ENCODE measurements at places on chromosomes 12 and 14.
A peak's percentile ranks its signal among the peaks of the same experiment; 100 is the strongest.

DNA sequence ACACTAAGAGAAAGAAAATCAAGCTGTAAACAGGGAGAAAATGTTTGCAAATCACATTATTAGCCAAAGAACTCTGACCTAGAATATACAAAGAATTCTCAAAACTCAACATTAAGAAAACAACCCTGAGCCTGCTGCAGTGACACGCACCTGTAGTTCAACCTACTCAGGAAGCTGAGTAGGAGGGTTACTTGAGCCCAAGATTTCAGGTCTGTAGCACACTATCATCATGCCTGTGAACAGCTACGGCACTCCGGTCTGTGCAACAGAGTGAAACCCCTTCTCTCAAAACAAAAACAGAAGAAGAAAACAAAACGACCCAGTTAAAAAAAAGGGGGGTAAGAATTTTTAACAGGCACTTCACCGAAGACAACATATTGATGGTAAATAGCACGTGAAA is 20.8 kb downstream of the SAV1 start:
- no peak for DNase-seq

- peak; percentile 13 for DNase-seq
Observed at GRCh38 chr12:130803702-130804101, 35.3 kb downstream of the STX2 start.

DNA sequence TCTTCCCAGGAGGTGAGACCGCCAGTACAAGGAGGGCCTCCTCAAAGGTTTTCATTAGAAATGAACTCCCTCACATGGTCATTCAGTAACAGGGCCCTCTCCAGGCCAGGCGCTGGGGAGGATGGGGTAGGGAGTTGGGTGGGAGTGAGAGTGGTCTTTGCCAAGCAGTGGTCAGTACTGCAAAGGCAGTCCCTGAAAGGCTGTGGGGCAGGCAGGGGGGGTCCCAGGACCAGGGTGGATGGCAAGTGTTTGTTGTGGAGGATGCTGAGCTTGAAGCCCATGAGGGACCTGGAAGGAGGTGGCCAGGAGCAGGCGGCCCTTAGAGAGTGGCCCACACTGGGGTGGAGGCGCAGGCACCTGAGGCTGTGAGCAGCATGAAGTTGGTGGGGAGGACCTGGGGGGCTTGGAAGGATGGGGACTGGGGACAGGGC is 26.1 kb downstream of the CEP170B start:
- no peak for DNase-seq

GRCh38 chr12:116642683-116643082 is 83.5 kb downstream of the MAP1LC3B2 start:
- no peak for DNase-seq

DNA sequence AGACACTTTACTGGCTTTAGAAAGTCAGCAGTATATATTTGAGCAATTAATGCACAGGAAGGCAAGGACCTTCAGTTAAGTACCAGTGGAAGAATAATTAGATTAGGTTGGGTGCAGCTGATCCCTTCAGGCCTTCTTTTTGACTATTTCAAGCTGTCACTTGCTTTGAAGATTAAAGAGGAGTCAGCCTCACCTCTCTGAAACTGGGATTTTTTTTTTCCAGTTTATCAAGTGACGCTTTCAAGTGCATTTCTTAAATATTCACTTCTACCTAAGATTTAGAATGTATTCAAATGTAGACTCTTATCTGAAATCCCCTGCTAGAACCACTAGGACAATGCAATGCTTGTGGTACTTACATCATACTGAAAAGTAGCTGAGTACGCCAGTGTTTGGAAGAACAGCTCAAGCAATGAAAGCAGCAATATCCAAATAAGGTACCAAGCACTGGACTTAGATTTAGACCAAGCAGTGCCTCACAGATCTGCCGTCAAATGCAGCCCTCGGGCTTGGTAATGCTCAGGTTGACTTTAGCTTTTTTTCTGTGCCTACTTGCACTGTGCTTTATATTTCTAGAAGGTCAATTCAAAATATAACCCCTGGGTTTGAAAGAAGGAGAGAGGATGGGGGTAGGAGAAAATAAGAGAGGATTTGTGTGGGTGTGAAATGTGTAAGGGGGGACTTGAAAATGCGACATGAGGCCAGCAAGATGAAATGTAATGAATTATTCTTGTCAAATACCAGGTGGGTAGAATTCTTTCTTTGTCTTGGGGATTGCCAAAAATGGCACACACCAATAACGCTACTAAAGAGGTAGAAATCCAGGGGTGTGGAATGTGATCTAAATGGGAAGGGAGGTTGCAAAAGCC is 3.7 kb upstream of the FERMT2 start:
- no peak for DNase-seq

DNA sequence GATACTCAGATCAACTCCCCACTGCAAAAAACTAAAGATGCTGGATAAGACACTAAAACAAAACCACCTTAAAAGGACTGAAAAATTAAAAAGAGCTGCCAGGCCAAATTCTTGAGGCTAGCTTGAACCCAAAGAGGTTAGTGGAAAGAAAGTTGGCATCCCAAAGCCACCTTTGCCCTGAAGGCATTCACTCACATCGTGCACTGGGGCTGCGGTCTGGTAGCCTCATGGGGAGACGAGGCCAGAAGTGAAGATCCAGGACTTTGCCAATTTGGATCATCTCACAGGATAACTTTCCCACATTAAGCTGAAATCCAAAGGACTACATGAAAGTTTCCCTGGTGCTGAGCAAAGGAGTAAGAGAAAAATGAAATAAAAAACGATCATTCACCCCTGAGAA is 63.9 kb downstream of the EFCAB11 start:
- no peak for DNase-seq

GRCh38 chr12:66196806-66197205 is 7.8 kb downstream of the IRAK3 start:
- DNase-seq, result peak; percentile 3

DNA sequence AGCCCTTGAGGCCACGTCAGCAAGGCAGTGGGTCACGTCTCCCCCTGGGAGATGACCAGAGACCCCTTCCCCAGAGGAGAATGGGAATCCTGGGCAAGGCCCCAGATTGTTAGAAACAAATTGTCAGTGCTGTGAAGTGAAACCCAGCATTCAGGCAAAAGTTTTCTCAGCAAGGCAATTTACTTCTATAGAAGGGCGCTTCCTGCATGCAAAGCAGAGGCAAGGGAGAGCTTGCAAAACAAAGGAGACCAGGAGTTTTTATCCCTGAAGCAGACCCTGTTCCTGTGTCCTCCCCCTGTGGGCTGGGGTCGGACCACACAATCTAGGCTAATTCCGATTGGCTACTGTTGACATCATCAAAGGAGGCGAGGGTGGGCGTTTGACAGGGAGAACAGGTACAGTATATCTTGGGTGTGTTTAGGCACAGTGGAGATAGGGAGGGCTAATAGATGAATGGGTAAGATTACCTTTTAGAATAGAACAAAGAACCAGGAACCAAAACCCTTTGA is 114.2 kb downstream of the RIN3 start:
- no peak for DNase-seq

DNA sequence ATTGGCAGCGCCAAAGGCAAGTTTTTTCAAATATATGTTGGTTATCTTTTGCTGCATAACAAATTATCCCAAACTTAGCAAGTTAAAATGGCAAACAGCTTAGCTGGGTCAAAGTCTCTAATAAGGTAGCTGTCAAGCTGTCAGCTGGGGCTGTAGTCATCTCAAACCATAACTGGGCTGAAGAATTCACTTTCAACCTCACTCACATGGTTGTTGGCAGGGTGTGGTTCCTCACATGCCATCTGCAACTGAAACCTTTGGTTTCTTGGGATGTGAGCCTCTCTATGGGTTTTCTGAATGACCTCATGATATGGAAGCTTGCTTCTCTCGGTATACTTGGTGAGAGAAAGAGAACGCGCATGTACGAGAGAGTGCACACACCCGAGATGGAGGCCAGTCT is 125.4 kb downstream of the LRIG3 start:
- no peak for DNase-seq

DNA sequence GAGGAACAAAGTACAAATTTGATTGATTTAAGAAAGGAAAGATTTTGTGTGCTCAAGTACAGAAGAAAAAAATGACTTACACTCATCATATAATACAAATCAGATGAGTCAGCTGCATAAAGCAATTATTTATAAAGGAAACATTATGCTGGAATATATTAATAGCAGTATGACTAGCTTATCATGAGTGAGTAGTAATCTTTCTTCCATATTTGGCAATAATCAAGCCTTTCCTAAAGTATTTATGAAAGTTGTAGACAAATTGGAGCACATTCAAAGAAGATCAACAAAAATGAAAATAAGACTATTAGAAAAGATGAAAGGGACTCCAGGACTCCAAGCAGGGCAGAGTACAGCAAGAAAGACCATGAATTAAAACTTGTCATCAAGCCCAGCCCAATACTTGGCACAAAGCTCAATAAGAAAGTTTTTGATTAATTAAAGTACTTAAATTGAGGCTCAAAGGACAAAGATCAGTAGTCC is 32.8 kb downstream of the CCER1 start:
- DNase-seq, result peak; percentile 65

DNA sequence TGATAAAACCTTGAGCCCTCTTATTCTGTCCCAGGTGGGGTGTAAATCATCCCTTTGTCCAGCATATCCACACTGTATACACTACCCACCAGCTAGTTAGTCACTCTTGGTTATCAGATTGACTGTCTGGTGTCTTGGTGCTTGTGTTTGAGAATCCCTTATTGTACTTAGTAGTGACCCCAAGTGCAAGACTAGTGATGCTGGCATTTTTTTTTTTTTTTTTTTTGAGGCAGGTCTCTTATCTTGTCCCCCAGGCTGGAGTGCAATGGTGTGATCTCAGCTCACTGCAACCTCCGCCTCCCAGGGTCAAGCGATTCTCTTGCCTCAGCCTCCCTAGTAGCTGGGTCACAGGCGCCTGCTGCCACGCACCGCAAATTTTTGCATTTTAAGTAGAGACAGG is 5.8 kb downstream of the VRK1 start:
- DNase-seq, result no peak

DNA sequence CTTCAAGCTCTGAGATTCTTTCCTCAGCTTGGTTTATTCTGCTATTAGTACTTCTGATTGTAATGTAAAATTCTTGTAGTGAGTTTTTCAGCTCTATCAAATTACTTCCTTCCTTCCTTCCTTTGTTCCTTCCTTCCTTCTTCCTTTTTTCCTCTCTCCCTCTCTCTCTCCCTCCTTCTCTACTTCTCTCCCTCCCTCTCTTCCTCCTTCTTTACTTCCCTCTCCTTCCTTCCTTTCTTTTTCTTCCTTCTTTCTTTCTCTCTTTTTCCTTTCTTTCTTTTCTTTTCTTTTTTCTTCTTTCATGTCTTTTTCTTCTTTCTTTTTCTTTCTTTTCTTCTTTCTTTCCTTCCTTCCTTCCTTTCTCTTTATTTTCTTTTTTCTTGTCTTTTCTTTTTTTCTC is 565.2 kb upstream of the STXBP6 start:
- no peak for DNase-seq

- DNase-seq, result no peak
Observed at GRCh38 chr12:109451400-109451799, 25.7 kb downstream of the KCTD10 start.

- DNase-seq, result peak; percentile 36
Observed at GRCh38 chr12:116210131-116210530, 67.4 kb downstream of the MED13L start.

GRCh38 chr12:32302218-32303173 is 96.9 kb upstream of the FGD4 start:
- DNase-seq, result peak; percentile 45

DNA sequence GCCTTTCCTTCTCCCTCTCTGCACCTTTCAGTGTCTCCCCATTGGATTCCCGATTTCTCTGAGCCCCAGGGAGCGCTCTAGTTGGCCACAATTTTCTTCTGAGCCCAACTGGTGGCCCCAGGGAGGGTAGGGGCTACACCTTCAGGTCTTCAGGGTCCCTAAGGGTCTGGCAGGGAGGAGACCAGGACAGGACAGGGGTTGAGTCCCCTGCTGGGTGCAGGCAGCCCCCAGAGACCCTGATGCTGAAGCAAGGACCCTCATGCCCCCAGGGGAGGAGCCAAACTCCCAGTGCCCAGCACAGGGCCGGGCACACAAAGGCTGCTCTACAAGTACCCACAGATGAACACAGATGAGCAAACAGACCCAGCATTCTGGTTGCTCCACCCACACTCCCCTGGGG is 12.7 kb downstream of the FOXN4 start:
- DNase-seq, result no peak

DNA sequence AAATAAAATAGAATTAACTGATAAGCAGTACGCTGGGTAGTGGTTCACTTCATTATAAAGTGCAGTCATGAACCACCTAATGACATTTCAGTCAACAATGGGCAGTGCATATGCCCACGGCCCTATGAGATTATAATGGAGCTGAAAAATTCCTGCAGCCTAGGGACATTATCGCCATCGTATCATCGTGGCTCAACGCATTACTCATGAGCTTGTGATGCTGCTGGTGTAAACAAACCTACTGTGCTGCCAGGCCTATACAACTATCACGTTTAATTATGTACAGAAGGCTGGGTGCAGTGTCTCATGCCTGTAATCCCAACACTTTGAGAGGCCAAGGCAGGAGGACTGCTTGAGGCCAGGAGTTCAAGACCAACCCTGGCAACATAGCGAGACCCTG is 62.3 kb upstream of the TMEM263 start:
- no peak for DNase-seq

- DNase-seq, result no peak
Observed at GRCh38 chr14:50423529-50423928, 26.8 kb upstream of the CDKL1 start.

DNA sequence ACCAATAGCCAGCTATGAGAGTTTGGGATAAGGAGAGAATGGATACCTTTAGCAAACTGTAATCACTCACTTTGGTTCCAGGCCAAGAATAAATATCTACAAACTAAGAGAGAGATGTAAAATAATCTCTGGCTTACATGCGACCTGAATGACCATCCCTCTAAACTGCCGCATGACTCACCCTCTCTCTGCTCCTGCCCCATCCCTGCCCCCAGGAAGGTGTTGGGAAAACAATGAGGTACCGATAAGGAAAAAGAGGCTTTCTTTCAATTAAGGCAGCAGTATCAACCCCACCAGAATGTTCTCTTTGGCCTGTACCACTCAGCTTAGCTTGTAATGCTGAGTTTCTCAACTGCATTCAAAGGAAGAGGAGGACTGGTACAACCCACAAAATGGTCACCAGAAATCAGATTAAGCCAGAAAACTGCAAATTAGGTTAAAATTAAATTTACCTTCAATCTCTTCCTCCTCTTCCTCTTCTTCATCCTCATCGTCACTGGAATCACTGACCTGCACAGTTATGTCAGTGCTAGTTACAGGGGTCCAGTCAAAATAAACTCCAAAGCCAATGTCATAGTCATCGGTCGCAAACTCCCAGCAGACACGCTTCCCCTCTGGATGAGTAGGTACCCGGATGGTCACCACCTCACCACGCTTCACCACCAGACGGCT is 22.0 kb downstream of the GSTZ1 start:
- no peak for DNase-seq

GRCh38 chr14:69741055-69741454 is 25.9 kb upstream of the SRSF5 start:
- no peak for DNase-seq

DNA sequence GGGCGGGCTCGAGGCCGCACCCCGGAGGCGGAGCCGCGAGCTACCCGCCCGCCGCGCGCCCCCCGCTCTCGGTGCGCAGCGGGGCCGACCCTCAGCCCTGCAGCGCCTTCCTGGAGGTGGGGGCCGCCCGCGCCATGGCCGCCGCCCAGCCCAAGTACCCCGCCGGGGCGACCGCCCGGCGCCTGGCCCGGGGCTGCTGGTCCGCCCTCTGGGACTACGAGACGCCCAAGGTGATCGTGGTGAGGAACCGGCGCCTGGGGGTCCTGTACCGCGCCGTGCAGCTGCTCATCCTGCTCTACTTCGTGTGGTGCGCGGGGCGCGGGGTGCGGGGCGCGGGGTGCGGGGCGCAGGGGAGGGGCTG is at the start of gene P2RX2:
TSS of gene P2RX2 (plus strand) at position 94 of the 361 bp plus-strand sequence. CDS start at position 135, 41 bp downstream.
- no peak for DNase-seq

- no peak for DNase-seq
Observed at GRCh38 chr12:112243255-112244110, 118.1 kb downstream of the TRAFD1 start.
